ENCODE measurements at places on chromosomes 1 and 21.

DNA sequence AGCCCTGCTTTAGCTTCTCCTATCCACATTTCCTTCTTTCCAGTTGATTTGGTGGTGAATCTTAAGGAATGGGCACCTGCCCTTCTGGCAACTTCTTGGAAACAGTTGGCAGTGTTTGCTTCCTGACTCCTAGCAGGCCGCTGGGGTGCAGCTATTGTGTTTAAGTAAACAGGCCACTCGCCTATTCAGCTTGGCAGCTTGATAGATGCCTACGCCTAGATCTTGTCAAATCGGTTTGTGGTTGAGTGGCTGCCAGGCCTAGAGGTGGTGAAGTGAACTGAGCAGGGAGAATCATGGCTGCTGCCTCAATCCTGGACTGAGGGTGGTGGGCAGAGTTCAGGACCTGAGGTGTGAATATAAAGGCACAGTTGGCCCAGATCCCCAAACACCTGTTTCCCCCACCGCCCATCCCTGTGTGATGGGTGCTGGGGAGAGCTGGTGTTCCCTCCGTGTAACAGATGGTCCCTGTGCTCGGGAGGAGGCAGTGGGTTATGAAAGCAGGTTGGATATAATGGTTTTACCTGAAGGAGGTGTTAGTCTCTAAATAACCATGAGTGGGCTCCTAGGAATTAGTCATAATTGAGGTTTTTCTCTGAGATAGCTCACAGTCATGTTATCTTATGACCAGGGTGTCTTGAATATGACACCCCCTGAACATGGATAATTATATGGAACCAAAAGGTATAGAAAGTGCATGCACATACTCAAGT lies 940 bp upstream of the PLA2G2C start:
- no peak for DNase-seq

GRCh38 chr1:243447347-243447746 lies 191.5 kb downstream of the SDCCAG8 start:
- no peak for DNase-seq

DNA sequence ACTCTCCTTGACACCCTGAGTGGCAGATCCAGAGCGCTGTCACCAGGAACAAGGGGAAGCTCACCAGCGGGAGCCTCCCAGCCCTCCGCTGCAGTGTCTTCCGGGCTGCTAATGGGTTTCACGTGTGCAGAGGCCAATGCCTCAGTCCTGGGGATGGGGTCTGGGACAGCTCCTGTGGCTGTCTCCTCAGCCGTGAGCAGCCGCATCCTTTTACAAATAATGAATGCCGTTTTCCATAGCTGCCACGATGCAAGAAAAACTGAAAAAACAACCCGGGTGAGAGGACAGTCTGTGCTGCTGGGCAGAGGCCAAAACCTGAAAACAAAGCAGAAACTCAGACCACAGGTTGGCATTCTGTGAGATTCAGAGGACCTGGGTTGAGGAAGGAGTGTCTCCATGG lies 212.2 kb upstream of the RAB4A start:
- DNase-seq: no peak

- DNase-seq: no peak
Measured at GRCh38 chr1:13523780-13524477, 10.1 kb upstream of the LRRC38 start.

DNA sequence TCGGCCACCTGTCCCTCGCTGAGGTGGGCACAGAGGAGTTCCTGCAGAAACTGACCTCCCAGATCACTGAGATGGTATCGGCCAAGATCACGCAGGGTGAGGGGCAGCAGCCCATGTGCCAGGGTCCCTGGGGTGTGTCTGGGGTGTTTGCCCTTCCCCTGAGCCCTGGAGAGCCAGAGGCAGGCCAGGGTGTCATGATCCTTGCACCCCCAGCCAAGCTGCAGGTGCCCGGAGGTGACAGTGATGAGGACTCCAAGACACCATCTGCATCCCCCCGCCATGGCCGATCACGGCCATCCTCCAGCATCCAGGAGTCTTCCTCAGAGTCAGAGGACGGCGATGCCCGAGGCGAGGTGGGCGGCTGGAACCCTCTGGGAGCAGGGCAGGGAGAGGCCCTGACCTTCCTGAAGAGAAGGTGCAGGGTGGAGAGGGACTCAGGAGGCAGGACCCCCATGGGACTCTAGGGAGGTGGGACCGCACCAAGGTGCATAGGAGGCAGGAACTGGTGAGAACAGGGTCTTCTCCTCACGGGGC lies 69.5 kb downstream of the TRIM11 start:
- DNase-seq: no peak

DNA sequence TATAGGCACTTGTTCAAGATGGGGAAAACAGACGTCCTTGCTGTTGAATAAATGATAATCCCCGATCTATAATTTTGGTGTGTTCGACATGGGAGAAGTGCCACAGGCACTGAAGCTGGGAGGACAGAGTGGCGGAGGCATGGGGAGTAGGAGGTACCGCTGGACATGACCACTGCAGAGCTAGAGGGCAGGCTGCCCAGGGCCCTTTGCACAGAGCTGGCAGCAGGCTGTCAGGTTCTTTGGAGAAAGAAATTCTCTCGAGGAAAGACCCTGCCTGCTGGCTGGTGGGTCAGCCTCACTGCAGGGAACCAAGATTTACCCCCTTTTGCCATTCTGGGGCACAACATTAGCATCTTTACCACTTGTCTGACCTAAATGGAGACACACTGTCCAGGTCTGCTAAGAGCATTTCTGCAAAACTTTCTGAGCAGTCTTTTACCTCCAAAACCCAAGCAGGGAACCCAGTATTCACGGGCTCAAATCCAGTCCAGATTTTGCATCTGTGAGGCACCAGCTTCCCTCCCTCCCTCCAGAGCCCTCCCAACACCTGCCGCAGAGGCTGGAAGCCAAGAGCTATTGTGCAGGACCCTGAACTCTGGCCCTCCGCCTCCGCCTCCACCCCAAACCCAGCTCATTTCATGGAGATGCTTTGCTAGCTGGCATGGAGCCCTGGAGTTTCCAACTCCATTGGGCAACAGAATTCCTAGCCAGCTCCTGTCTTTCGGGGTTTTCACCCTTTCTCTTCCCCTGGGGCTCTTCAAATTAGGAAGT lies 142.3 kb downstream of the PLXNA2 start:
- DNase-seq: no peak

DNA sequence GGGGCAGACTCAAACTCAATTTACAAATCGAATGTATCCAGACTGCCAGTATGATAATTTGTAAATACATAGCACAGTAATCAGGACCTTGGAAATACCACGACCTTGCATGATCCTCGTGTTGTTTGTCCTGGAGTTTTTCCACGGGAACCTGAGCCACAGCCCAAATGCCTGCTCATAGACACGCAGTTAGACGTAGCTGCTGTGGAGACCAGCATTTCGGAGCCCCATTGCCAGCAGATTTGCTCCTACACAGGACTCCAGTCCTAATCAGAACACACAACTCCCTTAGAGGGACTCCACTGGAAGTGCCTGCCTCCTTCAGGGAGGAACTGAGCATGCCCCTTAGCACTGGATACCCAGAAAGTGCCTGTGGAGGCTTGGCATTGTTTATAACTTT lies 163.2 kb downstream of the GALNT2 start:
- DNase-seq: no peak

All from stimulated activated CD4-positive, alpha-beta T cell treated with anti-CD3 and anti-CD28 coated beads, Interleukin-1b, Interleukin-23, amount 100 ng/mL, for 1 hour (primary cell).